ENCODE measurements at places on chromosomes 6 and 20.
A peak's percentile ranks its signal among the peaks of the same experiment; 100 is the strongest.

DNA sequence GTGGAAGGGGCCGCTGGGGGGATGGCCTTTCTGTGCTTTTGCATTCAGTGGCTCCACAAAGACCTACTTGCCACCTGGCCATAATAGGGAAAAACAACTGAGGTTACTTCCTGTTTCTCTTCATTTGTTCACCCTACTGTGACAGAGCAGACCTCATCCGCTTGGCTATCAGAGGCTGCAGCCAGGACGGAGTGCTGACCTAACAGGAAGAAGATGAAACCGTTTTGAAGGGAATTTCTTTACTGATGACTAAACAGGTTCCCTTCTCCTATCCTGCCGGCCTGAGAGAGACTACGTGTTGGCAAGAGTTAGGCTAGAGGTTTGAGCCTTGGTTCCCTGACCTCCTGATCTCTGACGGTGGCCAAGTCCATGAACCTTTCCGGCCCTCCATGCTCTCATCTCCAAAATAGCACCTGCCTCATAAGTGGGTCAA, 21.3 kb downstream of the PRR18 start:
- DNase-seq, result peak; percentile 6

DNA sequence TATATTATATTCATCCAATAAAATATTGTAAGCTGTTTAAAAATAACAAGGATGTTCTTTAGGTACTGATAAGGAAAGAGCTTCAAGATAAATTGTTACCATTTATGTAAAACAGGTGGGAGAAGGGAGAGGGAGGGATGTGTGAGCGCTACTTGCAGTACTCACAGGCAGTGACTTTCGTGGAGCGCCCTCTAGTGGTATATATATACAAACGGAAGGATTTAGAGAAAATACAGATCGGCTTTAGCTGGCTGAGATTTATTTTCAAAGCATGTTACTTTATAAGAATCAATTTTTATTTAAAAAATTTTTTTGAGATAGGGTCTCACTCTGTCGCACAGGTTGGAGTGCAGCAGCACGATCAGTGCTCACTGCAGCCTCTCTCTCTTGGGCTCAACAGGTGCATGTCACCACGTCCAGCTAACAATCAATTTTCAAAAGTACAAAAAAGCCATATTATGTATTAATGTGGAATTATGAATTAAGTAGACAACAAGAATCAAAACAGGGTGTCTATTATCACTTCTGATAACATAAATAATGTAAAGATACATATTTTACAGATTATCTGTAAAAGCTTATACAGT, 3.3 kb upstream of the MOG start:
- DNase-seq, result peak; percentile 69

- DNase-seq, result no peak
Observed at GRCh38 chr6:75612434-75612833, 10.8 kb downstream of the SENP6 start.

DNA sequence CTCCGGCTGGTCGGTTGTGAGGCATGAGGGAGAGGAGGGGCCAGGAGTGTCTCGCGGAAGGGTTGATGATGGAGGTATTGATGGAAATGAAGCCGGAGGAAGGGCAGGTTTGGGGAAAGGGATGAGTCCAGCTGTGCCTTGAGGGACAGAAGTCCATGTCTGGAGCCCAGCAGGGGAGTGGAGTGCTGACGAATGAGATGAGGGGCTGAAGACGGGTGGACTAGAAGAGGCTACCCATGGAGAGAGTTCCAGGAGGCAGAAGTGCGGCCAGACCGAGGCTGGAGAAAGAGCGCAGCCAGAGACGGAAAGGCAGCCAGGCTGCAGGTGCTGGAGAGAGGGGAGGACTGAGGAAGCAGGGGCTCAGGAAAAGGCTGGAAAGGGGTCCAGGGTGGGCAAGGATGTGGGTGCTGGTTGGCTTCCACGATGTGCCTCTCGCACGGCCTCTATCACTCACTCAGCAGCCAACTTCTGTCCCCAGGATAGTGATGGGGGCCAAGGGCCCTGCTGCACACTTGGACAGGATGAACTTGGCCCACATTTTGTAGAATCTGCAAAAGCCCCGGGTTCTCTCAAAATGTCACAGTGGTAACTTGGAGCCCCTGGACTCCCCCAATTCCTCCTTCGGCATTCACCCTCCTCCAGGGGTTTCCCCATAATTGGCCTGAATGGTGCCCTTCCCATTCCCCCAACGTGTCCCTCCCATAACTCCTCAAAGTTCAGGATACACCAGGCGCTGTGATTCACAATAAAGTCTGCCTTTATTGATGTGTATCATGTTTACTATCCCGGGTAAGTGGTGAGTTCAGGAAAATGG, 627 bp upstream of the EIF6 start:
- DNase-seq, result no peak

DNA sequence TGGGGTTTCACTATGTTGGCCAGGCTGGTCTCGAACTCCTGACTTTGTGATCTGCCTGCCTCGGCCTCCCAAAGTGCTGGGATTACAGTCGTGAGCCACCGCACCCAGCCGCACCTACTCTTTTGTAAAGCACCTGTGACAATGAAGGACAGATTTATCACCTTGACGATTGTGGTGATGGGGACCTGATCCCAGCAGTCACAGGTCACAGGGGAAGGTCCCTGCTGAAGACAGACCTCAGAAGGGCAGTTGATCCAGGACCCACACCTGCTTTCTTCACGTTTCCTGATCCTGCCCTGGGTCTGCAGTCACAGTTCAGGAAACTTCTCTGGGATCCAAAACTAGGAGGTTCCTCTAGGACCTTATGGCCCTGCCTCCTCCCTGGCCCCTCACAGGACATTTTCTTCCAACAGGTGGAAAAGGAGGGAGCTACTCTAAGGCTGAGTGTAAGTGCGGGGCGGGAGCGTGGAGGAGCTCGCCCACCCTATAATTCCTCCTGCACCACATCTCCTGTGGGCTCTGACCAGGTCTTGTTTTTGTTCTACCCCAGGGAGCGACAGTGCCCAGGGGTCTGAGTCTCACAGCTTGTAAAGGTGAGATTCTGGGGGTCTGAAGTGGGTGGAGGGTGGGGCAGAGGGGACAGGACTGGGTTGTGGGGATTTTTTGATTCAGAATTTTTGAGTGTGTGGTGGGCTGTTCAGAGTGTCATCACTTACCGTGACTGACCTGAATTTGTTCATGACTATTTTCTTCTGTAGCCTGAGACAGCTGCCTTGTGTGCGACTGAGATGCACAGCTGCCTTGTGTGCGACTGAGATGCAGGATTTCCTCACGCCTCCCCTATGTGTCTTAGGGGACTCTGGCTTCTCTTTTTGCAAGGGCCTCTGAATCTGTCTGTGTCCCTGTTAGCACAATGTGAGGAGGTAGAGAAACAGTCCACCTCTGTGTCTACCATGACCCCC, 3.0 kb downstream of the HLA-E start:
- no peak for DNase-seq

DNA sequence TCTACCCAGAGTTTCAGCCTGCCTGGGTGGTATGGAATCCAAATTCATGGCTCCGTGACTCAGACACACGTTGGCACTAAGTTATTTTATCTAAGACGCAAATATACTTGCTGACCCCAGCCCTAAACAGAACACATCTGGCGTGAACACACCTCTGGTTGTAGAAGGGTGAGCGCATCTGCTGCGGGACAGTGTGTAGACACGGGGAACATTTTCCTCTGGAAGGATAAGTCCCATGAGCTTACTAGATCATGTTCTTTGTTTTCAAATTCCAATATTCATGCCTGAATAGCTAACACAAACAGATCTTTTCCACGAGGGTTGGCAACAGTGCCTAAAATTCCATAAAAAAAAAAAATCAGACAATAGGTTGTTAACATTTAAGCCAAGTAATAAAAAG, 87.8 kb downstream of the TMEM170B start:
- no peak for DNase-seq

DNA sequence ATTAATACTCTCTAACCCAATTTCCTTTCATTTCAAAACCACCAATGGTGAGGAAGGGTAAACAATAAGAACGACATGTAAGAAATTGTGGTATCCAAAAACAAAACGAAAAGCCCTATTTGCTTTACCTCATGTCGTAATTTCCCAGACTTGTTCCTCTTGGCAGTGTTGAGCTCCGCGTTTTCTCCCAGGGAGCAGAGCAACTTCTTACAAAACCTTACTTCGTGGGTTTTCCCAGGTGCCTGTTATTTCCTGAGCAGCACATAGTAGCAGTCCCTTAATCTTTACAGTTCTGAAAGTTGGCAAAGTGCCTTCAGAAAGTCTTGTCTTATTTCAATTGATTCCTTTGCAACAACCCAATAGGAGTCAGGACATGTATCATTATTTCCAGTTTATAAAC, 207.9 kb upstream of the MARCKS start:
- DNase-seq, result no peak

GRCh38 chr6:29792123-29793035, 35.2 kb upstream of the HLA-G start:
- DNase-seq, result peak; percentile 14

GRCh38 chr20:57474205-57474604, 50.7 kb downstream of the CTCFL start:
- no peak for DNase-seq

DNA sequence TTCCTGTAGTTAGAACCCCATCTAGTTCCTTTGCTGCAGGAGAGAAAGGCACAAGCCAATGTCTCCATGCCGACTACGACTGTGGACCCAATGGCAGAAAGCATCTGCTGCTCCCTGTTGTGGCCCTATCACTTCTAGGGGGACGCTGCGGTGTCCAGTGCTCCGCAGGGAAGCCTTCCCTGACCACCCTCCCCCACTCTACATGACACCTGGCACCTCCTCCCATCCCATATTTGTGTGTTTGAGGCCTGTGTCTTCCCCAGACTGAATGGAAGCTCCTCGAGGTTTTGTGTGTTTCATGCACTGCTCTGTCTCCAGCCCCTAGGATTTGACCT, 159.5 kb downstream of the DTNBP1 start:
- DNase-seq, result no peak

GRCh38 chr6:146670161-146670560, 71.4 kb downstream of the ADGB start:
- no peak for DNase-seq

GRCh38 chr20:34129518-34130162, 17.6 kb upstream of the EIF2S2 start:
- peak; percentile 78 for DNase-seq

GRCh38 chr6:122798099-122798641, 9.1 kb downstream of the SMPDL3A start:
- DNase-seq, result peak; percentile 65

DNA sequence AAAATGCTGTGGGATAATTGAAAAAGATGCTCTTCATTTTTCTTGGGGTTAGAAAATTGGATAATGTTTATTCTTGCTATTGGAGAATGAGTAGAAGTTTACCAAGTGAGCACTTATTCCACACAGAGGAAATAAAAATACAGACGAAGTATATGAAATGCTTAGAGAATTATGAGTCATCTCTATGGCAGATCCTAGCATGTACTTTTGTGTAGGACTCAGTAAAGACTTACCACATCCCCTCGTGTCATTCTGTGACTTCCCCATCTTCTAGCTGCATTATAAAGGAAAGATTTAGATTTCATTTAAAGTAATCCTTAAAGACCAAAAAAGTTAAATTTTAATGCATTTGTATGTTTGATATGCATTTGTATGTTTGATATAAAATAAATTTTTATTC, 685.6 kb downstream of the TBC1D32 start:
- no peak for DNase-seq

DNA sequence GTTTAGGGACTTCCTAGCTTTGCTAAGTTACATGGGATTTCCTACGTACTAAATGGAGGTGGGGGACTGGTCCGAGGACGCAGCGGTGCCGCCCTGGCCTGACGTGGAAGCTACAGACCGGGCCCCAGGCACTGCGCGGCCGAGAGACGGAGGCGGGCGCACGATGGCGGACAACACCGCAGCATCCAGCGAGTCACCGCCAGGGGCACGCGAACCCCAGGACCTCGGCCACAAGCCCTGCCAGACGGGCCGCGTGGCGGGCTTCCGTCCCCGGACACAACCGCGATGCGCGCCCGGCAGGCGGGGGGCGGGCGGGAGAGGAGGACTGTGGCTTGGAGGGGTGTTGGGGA, 1516.9 kb upstream of the DEFB115 start:
- DNase-seq, result no peak

- no peak for DNase-seq
Observed at GRCh38 chr6:1029141-1029540, 282.8 kb upstream of the FOXQ1 start.

- no peak for DNase-seq
Observed at GRCh38 chr6:3665608-3666007, 85.9 kb downstream of the PXDC1 start.

DNA sequence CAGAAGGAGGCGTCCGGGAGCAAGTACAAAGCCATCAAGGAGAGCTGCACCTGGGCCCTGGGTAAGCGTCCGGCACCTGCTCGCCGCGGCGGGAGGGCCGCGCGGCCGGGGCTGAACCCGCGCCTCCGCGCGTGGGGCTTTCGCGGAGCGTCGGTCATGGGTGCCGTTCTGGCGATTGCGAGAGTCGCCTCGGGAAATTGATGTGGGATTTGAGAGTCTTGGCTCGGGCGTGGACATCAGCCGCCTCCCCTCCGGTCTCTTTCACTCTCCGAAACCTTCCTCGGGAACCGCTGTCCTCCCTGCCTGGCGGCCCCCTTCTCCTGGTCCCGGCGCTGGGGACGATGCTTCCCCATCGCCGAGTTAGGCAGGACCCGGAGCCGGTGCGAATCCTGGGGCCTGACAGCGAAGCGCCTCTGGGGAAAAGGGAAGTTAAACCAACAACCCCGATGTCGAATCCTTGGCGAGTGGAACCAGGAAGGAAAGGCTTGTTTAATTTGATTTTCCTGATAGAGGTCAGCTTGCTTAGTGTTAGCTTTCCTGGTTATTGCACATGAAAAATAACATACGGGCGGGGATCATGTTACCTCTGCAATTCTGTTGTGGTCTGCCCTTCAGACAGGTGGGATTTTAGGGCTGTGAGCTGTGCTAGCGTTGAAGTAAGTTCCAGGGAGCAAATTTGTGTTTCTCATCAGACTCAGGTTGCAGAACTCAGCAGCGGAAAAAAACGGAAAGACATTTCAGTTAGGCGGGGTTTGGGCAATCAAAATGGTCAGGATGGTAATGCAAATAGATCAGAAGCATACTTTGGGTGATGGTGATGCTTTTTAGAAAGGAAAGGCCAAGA, 594 bp downstream of the ARFGEF3 start:
- peak; percentile 18 for DNase-seq

- no peak for DNase-seq
Observed at GRCh38 chr6:5869261-5869660, 137.5 kb downstream of the NRN1 start.

DNA sequence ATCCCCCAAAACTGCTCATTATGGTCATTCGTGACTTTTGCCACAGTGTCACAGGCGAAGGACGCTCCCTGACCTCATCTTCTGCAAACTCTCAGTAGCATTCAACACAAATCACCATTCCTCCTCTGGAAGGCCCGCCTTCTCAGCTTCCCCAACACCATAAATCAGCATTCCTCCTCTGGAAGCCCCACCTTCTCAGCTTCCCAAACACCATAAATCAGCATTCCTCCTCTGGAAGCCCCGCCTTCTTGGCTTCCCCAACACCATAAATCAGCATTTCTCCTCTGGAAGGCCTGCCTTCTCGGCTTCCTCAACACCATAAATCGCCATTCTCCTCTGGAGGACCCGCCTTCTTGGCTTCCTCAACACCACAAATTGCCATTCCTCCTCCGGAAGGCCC, 288.0 kb upstream of the AGPAT4 start:
- no peak for DNase-seq

GRCh38 chr20:50366270-50367103, 143.7 kb upstream of the PTPN1 start:
- DNase-seq, result no peak

Data from umbilical cord (tissue), 2 donors.